Stimulated activated CD8-positive, alpha-beta memory T cell treated with anti-CD3 and anti-CD28 coated beads, Interleukin-4, amount 100 ng/mL, for 24 hours (primary cell): ENCODE measurements at places on chromosomes 5 and 9.

DNA sequence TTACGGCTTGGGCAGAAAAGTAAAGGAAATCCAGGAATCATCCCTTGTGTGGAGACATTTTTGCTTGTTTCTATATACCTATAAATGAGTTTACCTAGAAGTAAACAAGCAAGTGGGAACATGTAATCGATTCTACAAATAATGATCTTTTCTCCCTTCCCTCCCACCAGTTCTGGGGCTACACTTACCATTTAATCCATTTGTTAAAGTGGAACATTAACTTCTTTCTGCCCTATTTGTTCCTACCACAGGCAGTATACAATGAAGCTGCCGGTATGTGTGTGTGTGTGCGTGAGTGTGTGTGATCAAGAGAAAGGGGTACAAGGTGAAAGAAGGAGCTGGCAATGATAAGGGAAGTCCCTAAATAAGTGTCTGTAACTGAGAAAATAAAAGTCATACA, 26.4 kb upstream of the ELL2 start:
- DNase-seq = no peak

DNA sequence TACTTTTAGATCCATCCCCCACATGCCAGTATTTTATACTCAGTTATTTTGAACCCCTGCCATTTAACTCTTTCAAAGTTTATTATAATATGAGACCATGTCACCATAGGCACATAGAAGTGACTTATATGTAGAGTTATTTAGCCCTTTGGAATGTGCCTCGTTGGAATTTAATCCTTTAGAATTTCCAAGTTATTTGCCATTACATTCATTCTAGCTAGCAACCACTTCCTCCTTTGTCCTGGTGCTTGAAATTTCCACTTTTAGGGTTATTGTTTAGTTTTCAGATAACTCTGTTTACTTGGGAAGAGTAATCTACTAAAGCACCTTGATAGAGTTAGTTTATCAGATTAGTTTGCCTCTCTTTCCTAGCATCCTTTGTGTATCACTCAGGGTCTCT, 82.8 kb upstream of the TLE1 start:
- no peak for DNase-seq

GRCh38 chr9:34549407-34549732, 26.6 kb upstream of the ENHO start:
- no peak for DNase-seq

DNA sequence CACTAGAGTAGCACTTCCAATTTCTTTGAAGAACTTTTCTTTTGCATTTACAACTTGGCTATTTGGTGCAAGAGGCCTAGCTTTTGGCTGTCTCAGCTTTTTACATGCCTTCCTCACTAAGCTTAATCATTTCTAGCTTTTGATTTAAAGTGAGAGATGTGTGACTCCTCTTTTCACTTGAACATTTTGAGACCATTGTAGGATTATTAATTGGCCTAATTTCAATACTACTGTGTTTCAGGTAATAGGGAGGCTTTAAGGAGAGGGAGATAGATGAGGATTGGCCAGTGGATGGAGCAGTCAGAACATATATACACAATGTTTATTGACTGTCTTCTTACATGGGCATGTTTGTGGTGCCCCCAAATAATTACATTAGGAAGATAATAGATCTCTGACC, 161.7 kb downstream of the GNA14 start:
- no peak for DNase-seq

DNA sequence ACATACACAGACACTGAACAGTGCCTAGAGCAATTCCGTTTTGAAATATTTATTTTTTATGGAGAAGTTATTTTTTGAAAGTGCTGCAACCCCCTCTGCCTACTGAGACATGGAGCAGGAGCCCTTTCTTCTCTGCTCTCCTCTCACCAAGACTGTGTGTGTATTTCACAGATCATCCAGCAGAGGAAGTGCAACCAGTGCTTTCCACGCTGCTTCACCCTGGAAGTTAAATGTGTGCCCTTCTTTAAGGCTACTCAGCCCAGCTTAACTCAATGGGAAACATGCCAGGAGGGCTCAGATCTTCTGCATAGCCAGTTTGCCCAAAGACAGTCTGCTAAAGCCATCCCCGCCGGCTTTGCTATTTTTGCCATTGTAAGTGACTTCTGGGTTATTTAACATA, 606.3 kb downstream of the TLE1 start:
- no peak for DNase-seq
